ENCODE measurements at places on chromosomes 4 and X.

- DNase-seq, result no peak
Observed at GRCh38 chr4:163816494-163816893, 322.0 kb downstream of the TMA16 start.

- no peak for DNase-seq
Observed at GRCh38 chrX:122771933-122772332, 412.1 kb upstream of the GRIA3 start.

GRCh38 chr4:120454788-120455187 is 388.1 kb upstream of the MAD2L1 start:
- DNase-seq, result no peak

GRCh38 chrX:100830547-100830946 is 10.4 kb downstream of the CSTF2 start:
- no peak for DNase-seq

DNA sequence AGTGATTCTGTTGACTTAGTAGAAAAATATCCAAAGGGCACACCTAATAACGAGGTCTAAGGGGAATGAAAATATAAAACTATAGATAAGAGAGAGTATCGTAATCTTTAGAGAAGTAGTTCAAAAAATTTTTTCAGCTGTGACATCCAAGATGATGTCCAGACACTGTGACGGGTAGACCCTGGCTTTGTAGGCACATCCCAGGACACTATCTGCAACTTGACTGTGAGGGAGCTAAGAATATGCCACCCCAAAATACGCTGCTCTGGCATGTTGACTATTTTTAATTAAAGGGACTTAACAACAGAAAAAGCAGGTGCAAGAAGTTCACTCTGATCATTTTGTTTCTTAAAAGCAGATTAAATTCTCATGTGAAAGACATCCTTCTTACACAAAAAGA is 89.5 kb downstream of the CLCN4 start:
- DNase-seq, result no peak

- DNase-seq, result no peak
Observed at GRCh38 chr4:182846036-182846435, 71.2 kb downstream of the DCTD start.

DNA sequence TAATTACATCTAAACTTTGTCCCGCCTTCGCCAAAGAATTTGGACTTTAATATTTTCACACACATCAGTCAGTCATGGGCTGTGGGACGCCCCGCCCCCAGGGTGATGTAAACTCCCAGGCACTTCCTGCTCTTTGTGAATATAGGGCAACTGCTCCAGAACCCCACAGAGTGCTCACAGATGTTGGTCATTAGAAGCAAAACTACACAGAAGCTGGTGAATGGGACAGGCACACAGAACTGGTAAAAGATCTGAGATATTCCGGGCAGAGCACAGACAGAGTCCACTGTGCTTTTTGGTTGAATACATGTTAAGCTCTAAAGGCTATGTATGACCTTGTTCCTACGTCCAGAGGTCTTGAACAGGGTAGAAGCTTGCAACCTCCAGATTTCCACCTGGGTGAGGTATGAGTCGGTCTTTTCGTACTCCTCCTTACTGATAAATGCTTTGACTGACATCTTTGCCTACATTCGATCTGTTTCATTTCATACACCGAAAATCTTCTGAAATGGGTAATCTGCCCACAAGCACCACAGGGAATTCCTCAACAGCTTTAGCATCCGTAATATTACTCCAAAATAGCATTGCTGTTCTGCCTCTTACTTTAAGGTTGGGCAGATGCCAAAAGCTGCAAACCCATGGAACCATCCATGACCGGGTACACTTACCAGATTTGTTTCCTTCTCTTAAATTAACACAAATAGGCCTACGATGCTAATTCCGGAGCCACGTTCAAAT is 144.6 kb downstream of the AMELX start:
- DNase-seq, result no peak

GRCh38 chr4:146142768-146143167 is 32.8 kb upstream of the LSM6 start:
- DNase-seq, result no peak

DNA sequence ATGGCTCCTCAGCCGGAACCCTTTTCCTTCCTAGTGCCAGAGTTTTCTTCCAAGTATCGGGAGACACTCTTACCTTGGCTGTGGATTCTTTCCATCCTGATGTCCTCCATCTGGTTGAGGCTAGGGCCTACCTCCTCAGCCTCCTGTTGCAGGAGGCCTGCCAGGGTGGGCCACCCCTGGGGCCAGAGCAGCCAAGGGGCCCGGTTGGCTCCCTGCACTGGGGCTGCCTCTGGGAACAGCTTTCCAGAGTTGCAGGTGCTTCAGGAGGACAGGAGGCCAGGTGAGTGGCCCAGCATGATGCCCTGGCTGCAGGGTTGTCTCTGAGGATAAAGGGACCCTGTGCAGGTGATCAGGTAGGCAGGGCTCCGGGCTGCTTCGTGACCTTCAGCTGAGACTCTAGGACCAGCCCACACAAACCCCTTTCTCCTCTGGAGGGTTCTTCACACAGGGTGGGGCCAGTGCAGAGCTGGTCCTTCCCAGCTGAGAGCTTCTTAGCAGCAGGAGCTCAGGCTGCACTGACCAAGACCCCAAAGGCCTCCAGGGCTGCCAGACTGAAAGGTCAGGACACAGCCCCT is 5.3 kb upstream of the GPR78 start:
- no peak for DNase-seq

GRCh38 chr4:31784558-31784957 is 1064.4 kb downstream of the PCDH7 start:
- no peak for DNase-seq

GRCh38 chr4:169404960-169405359 is 134.2 kb upstream of the SH3RF1 start:
- no peak for DNase-seq

DNA sequence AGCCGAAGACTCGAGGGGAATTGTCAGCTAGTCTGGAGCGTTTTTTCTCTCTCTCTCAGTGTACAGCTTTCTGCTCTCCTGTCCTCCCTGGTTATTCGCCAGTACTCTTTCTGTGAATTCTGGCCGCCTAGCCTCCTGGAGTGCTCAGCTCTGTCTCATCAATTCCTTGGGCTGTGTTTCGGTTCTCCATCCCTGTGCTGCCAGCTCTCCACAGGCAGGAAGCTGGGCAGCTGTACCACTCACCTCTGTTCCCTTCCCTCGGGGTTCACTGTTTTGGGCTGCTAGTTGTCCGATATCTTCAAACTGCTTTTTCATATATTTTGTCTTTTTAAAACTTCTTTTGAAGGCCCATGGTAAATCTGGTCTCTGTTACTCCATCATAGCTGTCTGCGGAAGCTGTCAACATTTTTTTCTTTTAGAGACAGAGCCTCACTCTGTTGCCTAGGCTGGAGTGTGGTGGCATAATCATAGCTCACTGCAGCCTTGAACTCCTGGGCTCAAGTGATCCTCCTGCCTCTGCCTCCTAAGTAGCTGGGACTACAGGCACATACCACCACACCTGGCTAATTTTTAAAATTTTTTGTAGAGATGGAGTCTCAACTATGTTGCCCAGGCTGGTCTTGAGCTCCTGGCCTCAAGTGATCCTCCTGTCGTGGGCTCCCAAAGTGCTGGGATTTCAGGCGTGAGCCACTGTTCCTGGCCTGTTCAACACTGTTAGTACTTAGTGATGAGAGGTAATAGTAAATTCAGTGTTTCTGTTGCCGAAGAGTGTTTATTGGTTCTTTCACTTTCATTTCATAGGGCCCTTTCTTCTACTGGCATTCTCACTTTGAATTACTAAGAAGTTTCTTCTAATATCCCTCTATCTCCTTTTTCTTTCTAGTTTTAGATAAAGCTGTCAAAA is 18.6 kb downstream of the ZCCHC4 start:
- DNase-seq, result no peak

DNA sequence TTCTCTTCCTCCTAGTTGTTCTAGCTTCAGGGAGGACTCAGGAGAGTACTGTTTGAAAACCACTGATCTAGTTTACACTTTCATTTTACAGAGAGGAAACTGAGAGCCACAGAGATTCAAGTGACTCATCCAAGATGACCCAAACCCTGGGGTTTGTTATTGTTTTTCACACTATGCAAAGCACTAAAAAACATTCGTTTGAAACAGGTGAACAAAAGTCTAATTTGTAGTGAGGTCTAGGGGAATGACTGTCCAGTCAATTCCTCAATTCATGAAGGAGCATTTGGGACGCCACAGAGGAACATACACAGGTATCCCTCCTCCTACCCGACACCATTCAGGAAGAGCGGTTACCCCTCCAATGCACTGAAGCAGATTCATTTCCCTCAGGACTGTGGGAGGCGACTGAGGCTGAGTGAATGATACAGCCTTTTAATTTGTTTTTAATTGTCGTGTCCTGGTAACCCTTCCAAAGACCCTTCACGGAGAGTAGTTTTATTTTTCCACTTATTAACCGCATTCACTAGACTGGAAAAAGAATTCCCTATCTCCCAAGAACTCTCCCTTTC is 30.3 kb downstream of the TLR10 start:
- DNase-seq, result peak; percentile 12

DNA sequence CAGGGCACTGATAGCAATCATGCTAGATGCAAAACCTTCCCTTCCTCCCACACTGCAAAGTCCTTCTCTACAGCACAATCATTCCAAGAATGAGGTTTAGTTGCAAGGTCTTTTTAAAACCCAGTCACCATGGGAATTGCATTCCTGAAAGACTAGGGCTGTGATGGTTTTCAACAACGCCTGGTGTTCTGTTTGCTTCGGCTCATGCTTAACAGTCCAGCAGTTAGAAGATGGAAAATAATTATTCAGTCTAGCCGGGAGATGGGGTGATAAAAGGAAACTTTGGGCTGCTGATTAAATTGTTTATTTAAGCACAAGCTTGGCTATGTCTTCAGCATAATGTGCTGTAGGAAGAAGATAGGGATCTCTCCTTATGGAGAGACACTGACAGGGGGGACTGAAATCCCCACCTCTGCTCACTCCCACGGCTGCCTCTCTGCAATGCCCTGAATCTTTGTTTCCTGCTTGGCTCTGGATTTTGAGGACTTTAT is 211.4 kb downstream of the MID1IP1 start:
- DNase-seq, result no peak

DNA sequence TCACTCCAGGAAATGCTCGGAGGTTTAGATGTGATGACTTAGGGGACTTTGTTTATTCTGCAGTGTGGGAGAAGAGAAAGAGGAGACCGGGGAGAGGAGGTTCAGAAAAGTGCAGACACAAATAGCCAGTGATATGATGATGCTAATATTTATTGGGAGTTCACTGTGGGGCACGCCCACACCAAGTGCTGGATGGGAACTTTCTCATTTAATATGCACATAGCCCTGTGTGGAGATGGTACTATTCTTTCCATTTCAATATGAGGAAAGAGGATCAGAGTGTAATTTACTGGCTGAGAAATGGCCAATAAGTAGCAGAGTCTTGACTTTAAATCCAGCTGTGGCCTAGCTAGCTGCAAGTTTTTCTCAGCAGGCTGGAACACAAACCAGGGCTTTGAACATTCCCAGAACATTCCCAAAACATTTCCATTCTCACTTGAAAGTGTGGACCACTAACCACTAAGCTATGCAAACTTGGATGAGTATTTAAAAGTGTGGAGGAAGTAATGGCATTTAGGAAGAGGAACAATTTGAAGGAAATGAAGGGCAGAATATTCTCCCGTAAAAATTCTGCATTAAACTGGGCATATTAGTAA is 231.7 kb downstream of the HS3ST1 start:
- no peak for DNase-seq

- no peak for DNase-seq
Observed at GRCh38 chr4:28014469-28014868, 1153.8 kb downstream of the STIM2 start.

- DNase-seq, result no peak
Observed at GRCh38 chr4:40763228-40763716, 13.5 kb downstream of the NSUN7 start.

DNA sequence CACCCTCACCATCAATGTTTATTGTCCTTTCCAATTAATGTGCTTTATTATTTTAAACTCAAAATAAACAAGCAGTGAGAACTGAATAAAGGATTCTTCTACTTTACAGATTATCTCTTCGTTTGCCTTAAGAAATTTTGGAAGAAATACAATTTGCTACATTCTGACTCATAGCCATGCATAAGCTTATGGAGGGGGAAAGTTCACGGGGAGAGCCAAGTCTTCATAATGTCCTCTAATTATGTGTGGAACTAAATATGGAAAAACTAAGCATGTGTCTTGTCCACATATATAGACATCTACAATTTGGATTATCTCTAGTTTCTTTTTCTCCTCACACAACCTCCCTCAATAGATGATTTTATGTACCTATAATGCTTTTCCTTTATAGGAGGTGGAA is 17.5 kb downstream of the CXCL13 start:
- no peak for DNase-seq

DNA sequence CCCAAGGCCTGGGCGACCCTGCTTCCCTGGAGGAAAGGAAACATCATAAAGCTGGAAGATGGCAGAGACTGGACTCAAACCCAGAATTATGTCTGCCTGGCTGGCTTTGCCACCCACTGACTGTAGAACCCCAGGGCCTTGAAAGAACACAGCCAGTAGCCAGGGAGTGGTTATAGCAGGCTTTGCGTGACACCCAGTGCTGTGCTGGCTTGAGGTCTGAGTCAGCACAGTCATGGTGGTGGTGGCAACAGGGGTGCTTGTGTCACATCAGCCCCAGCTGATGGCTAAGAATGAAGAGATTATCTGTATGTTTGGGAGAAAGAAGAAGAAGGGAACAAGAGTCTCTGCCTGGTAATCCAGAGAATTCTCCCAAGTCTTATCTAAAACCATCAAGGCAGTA is 178.8 kb upstream of the SPIN4 start:
- DNase-seq, result no peak

DNA sequence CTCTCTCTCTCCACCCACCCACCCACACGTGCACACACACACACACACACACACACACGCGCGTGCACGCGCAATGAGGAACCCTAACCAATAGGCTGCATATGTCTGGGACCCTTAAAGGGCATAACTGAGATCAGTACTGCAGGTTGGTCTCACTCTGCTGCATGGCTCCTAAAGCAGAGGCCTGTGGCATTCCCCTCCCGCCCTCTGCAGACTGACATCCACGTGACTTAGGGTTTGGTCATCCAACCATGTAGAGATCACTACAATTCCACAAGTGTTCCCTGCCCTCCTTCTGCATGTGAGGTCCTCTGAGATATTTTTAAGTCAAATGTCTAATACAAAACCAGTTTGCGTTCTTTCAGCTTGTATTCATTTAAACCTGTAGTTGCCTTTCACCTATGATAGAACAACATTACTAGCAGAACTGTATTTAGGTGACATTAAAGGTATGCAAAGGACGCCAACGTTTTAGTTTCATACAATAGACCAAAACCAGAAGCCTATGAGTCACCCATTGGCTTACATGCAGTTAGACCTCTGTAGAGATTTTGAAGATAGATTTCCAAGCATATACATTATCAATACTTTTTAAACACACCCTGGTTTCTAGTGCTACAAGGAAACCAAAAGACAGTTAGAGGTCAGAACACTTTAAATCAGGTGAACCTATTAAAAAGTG is 10.1 kb downstream of the XAGE5 start:
- no peak for DNase-seq

DNA sequence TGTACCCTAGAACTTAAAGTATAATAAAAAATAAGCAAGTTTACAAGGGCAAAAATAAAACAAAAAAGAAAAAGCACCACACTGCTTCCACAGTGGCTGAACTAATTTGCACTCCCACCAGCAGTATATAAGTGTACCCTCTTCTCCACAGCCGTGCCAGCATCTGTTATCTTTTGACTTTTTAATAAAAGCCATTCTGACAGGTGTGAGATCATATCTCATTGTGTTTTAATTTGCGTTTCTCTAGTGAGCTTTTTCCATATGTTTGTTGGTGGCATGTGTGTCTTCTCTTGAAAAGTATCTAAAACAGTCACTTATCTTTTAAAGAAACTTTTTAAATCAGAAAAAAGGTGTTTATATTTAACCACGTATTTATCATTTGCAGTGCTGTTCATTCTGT is 71.3 kb downstream of the NFKB1 start:
- DNase-seq, result no peak
